ENCODE measurements at places on chromosomes 1 and 21.

DNA sequence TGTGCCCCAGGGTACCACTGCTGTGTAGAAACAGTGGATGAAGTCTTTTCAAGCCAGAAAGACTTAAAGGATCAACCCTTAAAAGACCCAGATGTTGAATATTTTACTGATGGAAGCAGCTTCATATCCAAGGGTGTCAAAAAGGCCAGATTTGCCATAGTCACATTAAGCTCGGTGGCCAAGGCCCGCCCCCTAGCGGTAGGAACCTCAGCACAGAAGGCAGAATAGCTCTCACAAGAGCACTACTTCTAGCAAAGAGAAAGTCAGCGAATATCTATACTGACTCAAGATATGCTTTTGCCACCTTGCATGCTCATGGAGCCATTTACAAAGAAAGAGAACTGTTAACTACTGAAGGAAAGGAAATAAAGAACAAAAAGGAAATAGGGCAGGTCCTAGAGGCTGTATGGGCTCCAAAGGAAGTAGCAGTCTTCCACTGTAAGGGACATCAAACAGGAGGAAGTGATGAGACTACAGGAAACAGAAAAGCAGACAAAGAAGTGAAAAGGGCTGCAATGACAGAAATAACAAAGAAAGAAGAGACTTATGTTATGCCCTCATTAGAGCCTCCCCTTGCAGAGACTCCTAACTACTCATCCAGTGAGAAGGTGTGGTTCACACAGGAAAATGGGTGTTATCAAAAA, 90.5 kb downstream of the LIPI start:
- DNase-seq, result no peak

DNA sequence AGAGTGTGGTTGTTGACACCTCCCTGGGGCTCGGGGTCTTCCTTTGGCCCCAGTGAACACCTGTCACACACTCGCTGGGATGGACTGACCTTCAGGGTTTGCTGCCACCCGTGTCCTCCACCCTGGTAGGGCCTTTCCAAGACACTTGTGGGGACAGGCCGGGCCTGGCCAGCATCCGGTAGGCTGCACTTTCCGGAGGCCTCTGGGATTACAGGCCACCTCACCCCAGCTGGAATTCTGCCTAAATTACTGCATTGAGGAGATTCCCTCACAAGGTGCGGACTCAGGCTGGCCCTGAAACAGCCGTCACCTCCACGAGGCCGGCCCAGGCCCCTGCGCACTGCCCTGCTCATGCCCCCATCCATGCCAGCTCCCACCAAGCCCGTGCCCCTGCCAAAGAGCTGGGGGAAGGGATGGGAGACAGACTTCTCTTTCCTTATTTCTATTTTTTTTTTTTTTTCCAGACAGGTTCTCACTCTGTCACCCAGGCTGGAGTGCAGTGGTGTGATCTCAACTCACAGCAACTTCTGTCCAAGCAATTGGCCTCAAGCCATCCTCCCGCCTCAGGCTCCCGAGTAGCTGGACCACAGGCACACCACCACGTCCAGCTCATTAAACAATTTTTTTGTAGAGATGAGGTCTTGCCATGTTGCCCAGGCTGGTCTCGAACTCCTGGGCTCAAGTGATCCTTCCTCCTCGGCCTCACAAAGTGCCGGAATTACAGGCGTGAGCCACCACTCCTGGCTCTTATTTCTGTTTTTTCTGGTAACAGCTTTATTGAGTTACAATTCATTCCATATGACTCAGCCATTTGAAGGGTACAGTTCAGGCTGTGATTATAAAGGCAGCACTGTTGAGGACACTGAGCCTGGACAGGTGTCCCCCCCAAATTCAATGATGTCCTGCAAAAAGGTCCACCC, 11.3 kb downstream of the CSTB start:
- DNase-seq, result no peak

- DNase-seq, result no peak
Measured at GRCh38 chr1:24540906-24541710, 14.8 kb upstream of the NCMAP start.

DNA sequence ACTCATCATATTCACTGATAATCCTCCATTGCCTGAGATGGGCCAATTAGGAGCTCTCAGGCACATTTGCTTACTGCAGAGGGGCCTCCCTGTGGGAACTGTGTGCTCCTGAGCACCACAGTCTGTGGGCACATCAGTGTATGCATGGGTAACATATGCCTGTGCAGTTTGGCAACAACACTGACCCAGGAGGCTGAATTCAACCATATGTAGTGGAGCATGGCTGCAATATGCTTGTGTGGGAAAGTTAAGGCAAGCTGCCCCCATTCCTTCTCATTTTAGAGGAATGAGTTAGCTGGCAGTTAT, 11.8 kb upstream of the FMOD start:
- no peak for DNase-seq

GRCh38 chr21:43808367-43808766, 19.0 kb downstream of the RRP1 start:
- no peak for DNase-seq

GRCh38 chr1:170513138-170513537, 18.8 kb upstream of the GORAB start:
- DNase-seq, result no peak

DNA sequence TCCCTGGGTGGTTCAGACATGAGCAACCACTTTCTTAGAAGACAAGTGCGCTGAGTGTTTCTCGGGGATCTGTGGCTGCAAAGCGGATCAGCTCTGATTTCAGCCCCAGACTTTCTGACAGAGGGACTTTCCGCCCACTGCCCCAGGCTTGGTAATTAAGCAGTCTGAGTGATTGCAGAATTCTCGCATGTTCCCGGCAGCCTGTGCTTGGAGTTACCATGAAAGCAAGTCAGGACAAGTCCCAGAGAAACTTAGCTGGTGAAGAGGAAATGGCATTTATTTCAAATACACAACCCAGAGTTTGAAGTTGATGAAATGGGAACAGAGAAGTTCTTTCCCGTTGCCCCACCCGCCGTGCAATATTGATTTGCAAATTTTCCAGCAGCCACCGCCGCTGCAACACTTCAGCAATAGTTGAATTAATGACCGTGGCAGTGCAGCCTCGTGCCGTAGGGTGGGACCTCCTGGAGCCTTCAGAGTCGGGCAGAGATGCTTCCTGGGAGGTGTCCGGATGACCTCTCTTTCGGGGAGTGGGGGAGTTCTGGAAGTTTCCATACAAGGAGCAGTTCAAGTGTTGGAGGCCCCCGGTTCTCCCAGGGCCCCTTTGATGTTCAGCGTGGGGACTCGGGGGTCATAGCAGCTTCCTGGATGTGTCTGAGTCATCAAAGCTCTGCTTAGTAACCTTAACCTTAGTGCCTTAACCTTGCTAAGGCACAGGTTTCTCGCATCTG, 134.7 kb downstream of the KAZN start:
- DNase-seq, result no peak

GRCh38 chr1:218394416-218394815, 49.3 kb downstream of the TGFB2 start:
- no peak for DNase-seq

DNA sequence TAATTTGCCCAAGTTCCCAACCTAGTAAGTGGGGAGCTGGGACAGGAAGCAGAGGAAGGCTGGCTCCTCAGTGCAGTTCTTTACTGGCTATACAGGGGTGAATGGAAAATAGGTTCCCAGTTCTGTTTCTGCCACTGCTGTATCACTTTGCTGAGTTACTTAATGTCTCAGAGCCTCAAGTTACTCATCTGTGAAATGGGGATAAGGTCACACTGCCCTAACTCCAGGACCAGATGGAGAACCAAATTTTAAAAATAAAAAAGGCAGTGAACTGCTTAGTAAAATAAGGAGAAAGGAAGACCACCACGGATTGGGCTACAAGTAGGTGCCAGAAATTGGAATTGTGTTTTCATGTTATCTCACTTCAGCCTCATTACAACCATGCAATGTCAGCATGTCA, 147.8 kb downstream of the OMA1 start:
- DNase-seq, result no peak

- no peak for DNase-seq
Measured at GRCh38 chr1:31348449-31348848, 24.4 kb downstream of the FABP3 start.

- DNase-seq, result no peak
Measured at GRCh38 chr21:45975020-45975666, 6.4 kb upstream of the COL6A1 start.

- no peak for DNase-seq
Measured at GRCh38 chr1:116020668-116021272, 44.5 kb downstream of the SLC22A15 start.

GRCh38 chr1:226001963-226002666, 3.0 kb upstream of the SDE2 start:
- peak; percentile 89 for DNase-seq

DNA sequence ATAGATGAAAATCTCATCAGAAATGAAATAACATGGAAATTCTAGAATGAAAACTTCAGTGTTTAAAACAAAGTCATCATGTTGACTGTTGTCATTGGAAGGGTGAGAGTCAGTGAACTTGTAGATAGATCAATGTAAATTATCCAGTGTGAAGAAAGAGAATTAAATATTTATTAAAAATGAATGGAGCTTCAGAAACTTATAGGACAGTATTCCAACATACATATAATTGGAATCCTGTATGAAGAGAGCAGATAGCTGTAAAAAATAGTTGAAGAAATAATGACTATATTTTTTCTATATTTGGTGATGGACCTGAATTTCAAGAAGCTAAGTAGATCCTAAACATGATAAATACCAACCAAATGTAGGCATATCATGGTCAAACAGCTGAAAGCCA, 60.0 kb downstream of the MAN1A2 start:
- no peak for DNase-seq

- DNase-seq, result peak; percentile 13
Measured at GRCh38 chr1:91712981-91713841, 172.7 kb downstream of the TGFBR3 start.

DNA sequence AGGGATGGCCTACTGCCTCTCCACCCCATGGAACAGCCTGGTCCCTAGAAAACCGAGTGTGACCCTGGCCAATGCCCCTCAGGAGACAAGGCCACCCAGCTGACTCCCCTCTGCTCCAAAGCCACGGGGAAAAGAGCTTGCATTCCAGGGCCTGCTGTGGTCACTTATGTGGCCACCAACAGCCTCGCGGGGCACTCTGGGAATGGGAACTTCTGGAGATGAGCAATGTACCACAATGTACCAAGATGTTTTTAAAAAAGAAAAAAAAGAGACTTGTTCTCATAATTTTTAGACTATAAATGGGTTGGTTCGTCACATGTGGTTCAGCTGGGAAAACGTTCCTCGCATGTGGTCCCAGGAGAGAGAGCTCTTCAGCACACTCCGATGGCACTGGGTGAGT, 62.8 kb downstream of the SLC66A1 start:
- DNase-seq, result no peak

GRCh38 chr1:244010191-244010590, 40.9 kb upstream of the ZBTB18 start:
- DNase-seq, result no peak

DNA sequence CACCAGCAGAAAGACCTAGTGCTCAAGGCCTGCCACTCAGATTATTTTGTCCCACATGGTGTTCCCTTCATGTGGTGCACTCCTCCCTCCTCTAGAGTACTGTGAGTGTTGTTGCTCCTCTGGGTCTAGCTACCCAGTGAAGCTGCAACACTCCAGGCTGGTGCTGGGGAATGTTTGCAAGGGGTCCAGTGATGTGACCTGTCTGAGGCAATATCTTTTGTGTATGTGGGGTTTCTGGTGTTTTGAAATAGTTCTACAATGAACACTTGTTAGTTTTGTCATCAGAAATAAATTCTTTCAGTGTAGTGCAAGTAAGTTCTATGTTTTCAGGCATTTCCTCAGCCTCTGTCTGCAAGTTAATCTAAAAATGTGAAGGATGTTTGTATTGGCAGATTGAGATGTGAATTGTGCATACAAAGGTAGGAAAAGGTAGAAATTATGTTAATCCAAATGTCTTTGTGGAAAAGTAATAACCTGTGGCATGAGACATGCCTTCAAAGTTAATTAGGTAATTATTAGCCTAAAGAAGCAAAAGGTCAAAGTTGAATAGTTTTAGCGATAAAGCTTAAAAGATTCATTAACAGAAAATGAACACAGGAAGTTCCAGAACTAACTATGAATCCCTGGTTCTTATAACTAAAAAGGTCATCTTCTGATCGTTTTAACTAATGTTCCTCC, 616.8 kb downstream of the LTN1 start:
- no peak for DNase-seq

- DNase-seq, result no peak
Measured at GRCh38 chr1:150164779-150165178, 15.1 kb downstream of the PLEKHO1 start.

GRCh38 chr1:217586586-217586985, 44.3 kb downstream of the GPATCH2 start:
- no peak for DNase-seq

DNA sequence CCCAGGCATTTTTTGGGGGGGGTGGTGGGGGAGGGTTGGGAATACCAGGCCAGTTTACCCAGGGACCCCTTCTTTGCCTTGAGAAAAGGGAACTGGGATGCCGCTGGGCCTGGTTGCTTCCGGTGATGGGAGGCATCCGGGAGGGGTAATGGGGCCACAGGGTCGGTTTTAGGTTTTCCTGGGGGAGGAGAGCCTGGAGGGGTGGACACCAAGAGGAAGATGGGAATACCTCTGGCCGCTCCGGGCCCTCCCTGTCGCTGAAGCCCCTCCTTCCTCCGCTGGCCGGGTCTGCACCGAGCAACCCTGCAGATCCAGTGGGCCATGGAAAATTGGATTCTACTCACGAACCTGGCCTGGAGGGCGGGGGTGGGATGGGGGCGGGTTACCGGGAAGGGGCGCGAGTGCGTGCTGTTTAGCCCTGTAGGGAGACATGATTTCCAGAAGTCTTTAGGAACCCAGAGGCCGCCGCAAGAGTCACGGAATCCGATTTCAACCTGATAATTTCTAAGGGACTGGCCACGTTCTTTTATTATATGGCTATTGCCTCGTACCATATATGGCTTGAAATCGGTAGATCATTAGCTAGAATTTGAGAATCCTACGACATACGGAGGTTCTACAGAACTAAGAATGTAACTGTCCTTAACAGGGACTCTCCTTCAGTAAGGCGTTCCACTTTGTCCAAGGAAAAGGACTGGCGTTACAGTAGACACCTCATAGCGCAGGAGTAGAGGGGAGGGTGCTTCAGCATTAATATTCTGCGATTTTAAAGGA, 749 bp downstream of the AKIRIN1 start:
- DNase-seq, result no peak

GRCh38 chr21:43781846-43782245, 5.7 kb upstream of the CSTB start:
- DNase-seq, result no peak

- no peak for DNase-seq
Measured at GRCh38 chr1:59331686-59332620, 35.1 kb downstream of the FGGY start.

- DNase-seq, result no peak
Measured at GRCh38 chr1:14282707-14283106, 315.8 kb upstream of the KAZN start.

DNA sequence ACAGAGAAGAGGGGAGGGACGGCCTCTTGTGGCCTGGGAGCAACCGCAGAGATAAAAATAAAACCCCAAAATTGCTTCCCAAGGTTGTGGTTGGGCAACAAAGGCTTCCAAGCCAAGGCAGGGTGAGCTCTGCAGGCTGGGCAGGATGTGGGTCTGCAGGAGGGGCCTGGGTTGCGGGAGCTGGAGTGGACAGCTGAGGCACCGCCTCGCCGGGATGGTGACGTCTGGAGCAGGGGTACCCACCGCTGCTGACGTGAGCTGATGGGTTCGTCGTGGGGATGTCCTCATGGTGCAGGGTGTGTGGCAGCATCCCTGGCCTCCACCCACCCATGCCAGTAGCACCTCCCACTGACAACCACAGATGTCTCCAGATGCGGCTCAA, 3.7 kb downstream of the AURKAIP1 start:
- peak; percentile 42 for DNase-seq
